IMR-90 (cell line): ENCODE measurements at places on chromosomes 7 and 10.
A peak's percentile ranks its signal among the peaks of the same experiment; 100 is the strongest.

DNA sequence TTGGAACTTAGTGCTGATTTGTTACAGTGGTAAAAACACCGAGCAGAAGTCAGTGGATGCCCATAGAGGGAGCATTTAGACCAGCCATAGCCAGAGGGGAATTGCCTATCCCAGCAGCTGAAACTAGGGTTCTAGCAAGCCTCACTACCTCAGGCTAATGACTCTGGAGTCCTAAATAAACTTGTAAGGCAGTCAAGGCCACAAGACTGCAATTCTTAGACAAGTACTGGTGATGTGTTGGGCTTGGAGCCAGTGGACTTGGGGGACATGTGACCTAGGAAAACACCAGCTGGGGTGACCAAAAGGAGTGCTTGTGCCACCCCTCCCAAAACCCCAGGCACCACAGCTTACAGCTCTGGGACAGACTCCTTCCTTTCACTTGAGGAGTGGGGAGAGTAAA lies 209.0 kb downstream of the MAGI2 start:
- H3K27me3 ChIP-seq = no peaks in the 10 kb centered on the region
- no peak overlapping the region for H3K27ac ChIP-seq
- no peaks in the 10 kb centered on the region for H3K36me3 ChIP-seq

GRCh38 chr10:58990693-58991092 lies 185.8 kb upstream of the PHYHIPL start:
- no peak overlapping the region for H3K4me3 ChIP-seq
- DNase-seq = no peak
- no peaks in the 10 kb centered on the region for H3K4me1 ChIP-seq
- no peak overlapping the region for H3K27ac ChIP-seq

DNA sequence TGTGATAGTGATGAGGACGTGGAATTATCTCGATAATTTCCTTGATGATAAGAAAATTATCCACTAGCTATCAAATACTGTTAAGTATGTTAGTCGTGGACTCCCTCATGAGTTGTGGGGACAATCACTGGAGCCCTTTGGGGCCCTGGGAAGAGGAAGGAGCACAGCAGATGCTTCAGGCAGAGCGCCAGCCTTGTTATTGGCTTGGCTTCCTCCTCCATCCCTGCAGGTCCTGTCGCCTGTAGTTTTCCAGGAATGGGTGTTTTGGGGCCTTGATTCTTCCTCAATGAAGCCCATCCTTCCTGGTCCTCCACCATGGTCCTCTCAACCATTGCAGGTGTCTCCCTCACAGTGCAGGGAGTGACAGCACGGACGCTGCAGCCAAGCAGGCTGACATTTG lies 32.5 kb upstream of the ZNF32 start:
- H3K27ac ChIP-seq = no peak overlapping the region
- no peak for DNase-seq
- no peak overlapping the region for H3K4me3 ChIP-seq
- H3K36me3 ChIP-seq = no peaks in the 10 kb centered on the region
- H3K4me1 ChIP-seq = no peaks in the 10 kb centered on the region
- no peaks in the 10 kb centered on the region for H3K27me3 ChIP-seq

DNA sequence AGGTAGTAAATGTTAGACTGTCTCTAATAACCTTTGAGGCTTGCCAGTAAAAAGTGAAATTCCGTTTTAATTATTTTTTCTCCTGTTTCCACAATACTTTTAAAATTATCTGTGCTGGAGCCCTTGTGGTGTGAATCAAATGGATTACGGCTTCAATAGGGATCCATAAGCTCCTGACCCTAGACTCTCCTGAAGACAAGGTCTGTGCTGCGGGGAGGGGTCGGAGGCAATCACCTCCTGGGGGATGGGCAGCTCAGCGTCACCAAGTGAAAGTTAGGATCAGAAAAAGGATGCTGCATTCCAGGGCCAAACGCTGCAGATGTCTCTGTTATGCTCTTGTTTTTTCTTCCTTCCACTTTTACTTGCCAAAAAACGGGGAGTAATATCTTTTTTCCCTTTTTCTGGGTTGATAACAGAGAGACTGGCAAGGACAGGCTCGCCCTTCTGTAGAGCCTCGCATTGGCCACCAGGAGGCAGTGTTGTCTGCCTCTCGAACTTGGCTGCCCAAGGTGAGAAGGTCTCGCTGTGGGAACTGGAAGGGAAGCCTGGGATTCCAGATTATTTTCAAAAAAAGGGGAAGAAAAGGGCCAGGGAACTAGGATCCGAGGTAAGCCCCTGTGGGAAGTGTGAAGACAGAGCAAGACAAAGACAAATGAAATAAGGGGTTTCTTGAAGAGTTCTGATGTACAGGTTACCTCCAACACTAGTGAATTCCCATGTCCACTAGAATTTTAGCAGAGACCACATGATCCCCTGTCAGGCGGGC lies 621.9 kb downstream of the ACTR3B start:
- no peaks in the 10 kb centered on the region for H3K4me1 ChIP-seq
- no peak overlapping the region for H3K4me3 ChIP-seq
- no peak for DNase-seq
- H3K36me3 ChIP-seq = no peaks in the 10 kb centered on the region
- no peak overlapping the region for H3K27ac ChIP-seq
- no peaks in the 10 kb centered on the region for H3K27me3 ChIP-seq

- DNase-seq = no peak
- H3K27ac ChIP-seq = no peak overlapping the region
- H3K27me3 ChIP-seq = no peaks in the 10 kb centered on the region
- H3K4me3 ChIP-seq = no peak overlapping the region
Observed at GRCh38 chr7:25087855-25088254, 37.2 kb downstream of the CYCS start.

- DNase-seq = peak; percentile 57
- H3K27me3 ChIP-seq = no peaks in the 10 kb centered on the region
- H3K4me3 ChIP-seq = no peak overlapping the region
- H3K27ac ChIP-seq = peak overlapping the region; percentile 35
- no peaks in the 10 kb centered on the region for H3K36me3 ChIP-seq
- H3K4me1 ChIP-seq = peaks cover 25% of the 10 kb centered on the region
Observed at GRCh38 chr10:12701696-12702095, 299.8 kb downstream of the CCDC3 start.

- no peak overlapping the region for H3K4me3 ChIP-seq
- DNase-seq = no peak
- no peak overlapping the region for H3K27ac ChIP-seq
- H3K27me3 ChIP-seq = peaks cover 13% of the 10 kb centered on the region
- H3K4me1 ChIP-seq = no peaks in the 10 kb centered on the region
- H3K36me3 ChIP-seq = no peaks in the 10 kb centered on the region
Observed at GRCh38 chr7:95527776-95528250, 42.1 kb downstream of the ASB4 start.

- H3K27me3 ChIP-seq = no peaks in the 10 kb centered on the region
- H3K36me3 ChIP-seq = no peaks in the 10 kb centered on the region
- H3K4me1 ChIP-seq = peaks cover 11% of the 10 kb centered on the region
- H3K27ac ChIP-seq = no peak overlapping the region
- H3K4me3 ChIP-seq = no peak overlapping the region
Observed at GRCh38 chr7:156478486-156478885, 162.1 kb upstream of the RNF32 start.

DNA sequence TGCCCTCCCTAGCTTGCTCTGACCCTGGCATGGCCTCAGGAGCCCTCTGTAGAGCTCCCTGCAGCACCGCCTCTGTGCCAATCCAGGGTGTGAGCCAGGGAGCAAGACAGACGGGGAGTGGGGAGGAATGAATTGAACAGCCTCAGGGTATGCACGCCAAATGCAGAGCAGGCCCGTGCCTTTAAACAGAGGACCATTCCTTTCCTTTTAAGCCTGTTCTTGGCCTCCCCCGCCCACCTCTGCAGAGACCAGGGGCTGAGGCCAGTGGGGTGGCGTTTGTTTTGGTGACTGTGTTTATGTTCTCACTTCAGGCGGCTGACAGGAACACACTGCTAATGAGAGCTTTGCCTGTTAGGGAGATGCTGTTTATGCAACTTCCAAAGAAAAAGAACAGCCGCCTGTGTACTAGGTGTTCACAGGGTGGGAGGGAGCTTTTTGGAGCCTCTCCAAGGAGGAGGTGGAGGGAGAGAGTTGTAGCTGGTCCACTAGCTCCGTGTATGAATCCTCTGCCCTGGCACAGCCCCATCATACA lies 528.1 kb upstream of the DPP6 start:
- no peaks in the 10 kb centered on the region for H3K4me1 ChIP-seq
- DNase-seq = no peak
- H3K36me3 ChIP-seq = no peaks in the 10 kb centered on the region

DNA sequence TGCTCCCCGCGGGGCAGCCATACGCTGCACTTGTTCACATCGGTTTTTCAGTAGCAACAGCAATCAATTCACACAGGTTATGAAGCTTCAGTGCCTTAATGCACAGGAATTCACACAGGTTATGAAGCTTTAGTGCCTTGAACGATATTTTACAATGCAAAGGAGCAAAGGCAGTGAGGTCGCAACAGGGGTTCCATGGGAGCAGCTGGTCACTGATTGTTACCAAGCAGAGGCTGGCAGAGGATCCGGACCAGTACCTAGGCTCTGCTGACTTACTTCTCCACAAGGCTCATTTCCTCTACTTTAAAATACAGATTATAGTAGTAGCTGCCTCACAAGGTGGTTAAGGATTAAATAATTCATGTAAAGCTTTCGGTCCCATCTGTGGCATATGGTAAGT lies 95.2 kb upstream of the ODAD2 start:
- no peaks in the 10 kb centered on the region for H3K36me3 ChIP-seq
- H3K4me3 ChIP-seq = no peak overlapping the region
- no peak for DNase-seq
